ENCODE measurements at places on chromosomes 13 and 19. TPM values are rescaled to one million over a fixed set of nuclear protein-coding genes. Genes with fewer than 3 reads are reported as not detected.

The LIM2 gene
- not detected for total RNA-seq

The LILRB5 gene
- total RNA-seq: not detected

The ZNF211 gene
- total RNA-seq: 11.8 TPM

The PPM1N gene
- total RNA-seq: 0.46 TPM

The CEACAM16 gene
- not detected for total RNA-seq

The HSD17B14 gene
- total RNA-seq: 19.0 TPM

Measured in smooth muscle cell of the umbilical artery (primary cell).